Stimulated activated CD4-positive, alpha-beta T cell treated with anti-CD3 and anti-CD28 coated beads, Interleukin-4, amount 100 ng/mL, for 1 hour (primary cell): ENCODE measurements at places on chromosomes 3 and 15.

DNA sequence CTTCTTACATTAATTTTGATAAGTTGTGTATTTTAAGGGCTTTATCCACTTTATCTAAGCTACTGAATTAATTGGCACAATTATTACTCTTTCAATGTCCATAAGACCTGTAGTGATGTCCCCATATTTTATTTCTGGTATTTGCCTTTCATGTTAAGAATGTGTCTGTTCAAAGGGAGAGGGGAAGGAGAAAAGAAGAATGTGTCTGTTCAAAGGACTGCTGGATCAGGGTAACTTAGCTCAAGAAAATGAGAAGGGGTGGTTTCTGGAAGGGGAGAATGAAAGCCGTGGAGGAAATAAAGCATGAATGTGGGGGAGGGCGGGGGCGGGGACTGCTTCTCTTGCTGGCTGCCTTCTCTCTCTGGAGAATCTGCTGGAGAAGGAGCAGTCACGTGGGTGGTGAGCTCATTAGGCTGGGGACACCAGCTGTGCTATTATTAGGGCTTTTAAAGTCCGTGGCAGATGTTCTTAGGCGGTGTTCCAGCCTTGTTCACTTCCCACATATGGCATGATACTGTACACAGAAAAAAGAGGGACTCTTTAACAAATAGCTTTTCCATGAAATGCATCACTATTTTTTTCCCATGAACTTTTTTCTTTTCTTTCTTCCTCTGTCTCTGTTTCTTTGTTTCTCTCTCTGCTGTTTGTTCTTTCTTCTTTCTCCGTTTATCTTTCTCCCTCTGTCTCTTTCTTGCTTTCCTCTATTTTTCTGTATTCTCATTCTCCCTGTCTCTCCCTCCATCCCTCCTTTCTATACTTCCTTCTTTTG lies 63.7 kb upstream of the ULK4 start:
- DNase-seq = peak; percentile 8

- DNase-seq = no peak
Observed at GRCh38 chr3:42906848-42907183, 874 bp downstream of the ZNF662 start.

GRCh38 chr3:100868096-100868495 lies 125.1 kb downstream of the ABI3BP start:
- DNase-seq = no peak

GRCh38 chr3:39065197-39065596 lies 13.4 kb downstream of the WDR48 start:
- DNase-seq = peak; percentile 6

GRCh38 chr3:24704496-24704895 lies 209.8 kb upstream of the THRB start:
- no peak for DNase-seq

DNA sequence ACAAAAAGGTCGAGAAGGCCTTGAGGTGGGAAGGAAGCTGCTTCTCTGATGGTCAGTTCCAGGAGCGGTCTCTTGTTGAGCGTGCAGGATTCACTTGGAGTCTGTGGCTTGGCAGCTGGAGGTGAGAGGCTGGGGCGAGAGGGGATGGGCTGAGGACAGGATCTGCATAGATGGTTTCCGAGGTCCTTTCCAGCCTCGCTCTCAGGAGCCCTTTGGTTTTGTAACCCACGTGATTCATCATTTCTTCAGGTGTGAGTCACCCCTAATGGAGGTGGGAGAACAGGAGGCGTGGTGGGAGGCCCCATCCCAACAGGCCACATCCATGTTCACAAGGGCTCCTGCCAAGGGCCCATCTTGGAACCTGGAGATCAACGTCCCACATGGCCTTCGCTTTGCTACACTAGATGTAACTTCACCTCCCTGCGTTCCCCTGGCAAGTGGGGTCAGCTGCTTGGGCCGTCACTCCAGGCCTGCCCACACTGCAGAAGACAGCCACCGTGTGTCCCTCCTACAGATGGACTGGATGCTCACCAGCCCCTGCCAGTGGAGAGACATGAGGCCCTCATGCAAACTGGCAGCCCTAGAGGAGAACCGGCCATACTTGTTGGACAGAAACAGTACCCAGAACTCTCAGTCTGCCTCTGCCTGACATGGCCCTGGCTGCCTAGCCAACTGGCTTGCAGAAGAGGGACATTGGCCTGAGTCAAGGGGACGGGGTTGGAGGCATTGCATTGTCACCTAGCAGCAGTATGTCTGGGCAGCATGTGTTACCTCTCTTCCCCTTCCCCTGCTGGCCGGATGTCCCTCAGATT lies 1.6 kb upstream of the PCSK6 start:
- DNase-seq = no peak

- no peak for DNase-seq
Observed at GRCh38 chr15:94122516-94122915, 108.8 kb upstream of the MCTP2 start.

DNA sequence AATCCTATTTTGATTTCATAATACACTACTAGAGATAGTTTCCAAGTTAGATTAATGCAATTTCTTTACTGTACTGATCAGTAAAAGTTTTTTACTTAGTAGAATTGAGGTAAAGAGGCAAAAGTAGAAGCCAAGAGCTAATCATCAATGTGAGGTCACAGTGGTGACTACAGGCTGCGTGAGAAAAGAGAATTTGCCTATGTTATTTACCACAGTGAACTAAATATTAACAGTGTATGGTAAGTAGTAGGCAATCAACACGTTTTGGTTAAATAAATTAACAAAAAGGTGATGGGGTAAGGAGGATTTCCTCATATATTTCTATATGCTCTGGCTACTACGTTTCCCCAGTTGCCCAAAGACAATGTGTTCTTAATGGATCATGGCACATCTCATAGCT lies 202.2 kb upstream of the CMC1 start:
- DNase-seq = no peak

DNA sequence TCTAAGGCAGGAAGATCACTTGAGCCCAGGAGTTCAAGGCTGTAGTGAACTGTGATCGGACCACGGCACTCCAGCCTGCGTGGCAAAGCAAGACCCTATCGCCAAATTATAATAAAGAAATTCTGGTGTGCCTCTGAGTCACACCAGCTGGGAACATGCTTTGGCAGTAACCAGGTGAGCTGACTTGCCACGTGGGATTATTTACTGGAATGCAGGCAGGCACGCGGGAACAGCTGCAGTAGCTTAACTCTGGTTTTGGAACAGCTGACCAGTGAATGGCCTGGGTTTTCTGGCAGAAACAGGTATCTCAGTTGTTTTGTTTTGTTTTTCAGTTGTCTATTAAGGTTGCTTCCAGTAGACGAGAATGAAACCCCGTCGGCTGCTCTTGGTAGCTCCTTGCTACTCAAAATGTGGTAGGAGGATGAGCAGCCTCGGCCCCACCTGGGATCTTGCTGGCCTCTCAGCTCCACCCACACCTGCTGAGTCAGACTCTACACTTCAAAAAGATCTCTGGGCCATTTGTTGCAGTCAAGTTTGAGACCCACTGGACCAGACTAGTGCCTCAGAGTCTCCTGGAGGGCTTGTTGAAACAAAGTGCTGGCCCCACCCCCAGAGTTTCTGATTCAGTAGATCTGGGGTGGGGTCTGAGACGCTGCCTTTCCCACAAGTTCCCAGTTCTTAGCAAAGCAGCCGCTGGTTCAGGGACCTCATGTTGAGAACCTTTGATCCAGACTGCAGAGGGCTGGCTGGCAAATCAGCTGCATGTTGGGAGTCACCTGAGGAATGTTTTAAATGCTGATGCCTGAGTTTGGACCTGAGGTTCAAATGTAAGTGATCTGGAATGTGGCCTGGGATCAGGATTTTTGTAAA lies 26.6 kb downstream of the IDH2 start:
- DNase-seq = peak; percentile 23

DNA sequence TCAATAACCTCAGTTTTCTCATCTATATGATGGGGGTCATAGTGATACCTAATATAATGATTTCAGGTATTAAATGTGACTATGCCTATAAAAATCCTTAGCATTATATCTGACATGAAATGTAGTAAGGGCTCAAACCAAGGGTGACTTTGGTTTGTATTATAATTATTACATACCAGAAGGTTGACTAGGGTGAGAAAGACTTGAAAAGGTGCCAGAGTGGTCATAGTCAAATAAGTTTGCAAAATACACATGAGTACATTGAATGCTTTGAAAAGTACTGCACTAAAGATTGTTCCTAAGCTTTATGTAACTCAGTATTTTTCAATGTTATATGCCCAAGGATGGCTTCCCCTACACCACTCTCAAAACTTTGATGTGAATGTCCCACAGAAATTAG lies 297.2 kb downstream of the ARPP21 start:
- DNase-seq = no peak

DNA sequence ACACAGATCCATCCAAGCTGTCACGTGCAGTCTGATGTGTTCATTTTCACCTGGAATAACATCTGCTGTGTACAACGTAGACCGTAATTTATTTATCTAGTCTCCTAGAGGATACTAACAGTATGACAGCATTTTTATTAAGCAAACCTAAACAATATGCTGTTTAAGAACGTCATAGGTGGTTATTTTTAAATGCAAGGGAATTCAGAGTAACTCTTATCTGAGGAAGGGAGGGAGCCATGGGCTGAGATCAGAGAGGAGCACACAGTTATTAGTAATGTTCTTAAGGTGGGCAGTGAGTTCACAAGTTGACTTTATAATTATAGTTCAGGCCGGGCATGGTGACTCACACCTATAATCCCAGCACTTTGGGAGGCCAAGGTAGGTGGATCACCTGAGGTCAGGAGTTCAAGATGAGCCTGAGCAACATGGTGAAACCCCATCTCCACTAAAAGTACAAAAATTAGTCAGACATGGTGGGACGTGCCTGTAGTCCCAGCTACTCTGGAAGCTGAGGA lies 193.6 kb downstream of the UACA start:
- DNase-seq = no peak
